ENCODE measurements at places on chromosomes 12 and 14.

DNA sequence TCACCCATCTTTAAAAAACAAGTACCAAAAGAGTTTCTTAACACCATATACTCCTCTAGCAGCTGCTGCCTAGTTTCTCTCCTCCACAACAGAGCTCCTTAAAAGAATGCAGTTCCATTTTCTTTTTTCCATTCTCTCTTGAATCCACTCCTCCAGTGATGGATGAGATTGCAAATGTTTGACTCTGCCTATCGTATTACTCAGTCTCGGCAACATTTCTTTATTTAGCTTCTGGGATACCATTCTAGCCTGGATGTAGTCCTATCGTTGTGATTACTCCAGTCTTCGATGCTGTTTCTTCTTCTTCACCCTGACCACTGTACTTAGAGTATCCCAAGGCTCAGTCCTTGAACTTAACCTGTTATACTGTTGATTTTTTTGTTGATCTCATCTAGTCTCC lies 30.8 kb downstream of the CAND1 start:
- no peak for DNase-seq

GRCh38 chr14:94102768-94103482 lies 7.6 kb upstream of the IFI27 start:
- no peak for DNase-seq

DNA sequence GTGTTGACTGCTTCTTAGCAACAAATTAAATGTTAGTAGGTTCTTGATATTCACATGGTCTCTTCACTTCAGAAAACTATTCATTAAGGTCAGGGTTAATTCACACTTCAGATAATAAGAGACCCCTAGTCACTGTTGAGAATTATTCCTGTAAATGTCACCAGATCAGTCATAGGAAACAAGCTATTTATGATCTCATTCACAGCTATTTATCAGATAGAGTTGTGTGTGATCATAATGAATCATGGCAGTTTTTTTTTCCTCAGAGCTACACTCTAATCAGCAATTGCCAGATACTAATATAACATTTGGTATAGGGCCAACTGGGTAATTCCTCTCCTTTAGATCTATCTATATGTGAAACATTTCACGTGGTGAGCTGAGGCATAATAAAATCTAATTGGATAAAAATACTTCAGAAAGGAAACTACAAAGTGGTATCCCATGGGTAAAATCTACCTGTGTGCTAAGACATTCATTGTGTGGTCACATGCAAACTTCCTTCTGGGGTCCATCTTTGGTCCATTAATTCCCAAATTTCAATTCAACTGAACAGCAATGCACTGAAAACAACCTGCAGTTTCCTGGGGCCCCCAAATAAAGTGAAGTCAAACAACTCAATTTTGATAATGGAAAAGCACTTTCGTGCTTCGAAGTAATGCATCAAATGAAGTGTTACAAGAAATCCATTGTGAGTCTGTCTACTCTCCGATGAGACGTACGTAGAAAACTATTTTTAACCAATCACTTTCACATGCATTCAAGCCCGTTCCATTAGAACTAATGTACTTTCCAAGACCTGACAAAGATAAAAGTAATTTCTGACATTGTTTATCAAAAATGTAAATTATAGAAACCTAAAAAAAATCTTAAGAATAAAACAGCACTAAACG lies 197.0 kb downstream of the ACSS3 start:
- DNase-seq = no peak

DNA sequence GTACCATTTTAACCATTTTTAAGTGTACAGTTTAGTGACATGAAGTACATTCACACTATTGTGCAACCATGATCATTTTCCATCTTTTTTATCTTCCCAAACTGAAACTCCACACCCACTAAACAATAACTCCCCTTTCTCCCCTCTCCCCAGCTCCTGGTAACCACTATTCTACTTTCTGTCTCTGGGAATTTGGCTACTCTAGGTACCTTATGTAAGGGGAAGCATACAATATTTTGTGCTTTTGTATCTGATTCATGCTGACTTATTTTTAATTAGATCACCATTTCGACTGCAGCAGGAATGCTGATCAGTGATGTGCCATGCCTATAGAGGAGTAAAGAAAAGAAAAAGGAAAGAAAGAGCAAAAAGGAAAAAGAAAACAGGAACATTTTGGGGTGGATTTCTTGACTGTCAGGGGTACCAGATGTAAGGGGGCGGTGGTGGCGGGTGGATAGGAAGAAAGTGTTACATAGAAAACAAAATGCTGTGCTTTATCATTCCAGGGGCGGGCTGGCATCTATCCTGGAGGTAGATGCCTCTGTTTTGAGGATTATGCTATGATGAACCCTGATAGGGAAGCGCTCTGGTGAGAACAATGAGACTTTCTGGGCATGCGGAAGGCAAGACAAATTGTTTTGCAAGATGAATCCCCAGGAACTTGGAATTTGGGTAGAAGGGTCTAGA lies 45.2 kb upstream of the CTDSP2 start:
- no peak for DNase-seq

DNA sequence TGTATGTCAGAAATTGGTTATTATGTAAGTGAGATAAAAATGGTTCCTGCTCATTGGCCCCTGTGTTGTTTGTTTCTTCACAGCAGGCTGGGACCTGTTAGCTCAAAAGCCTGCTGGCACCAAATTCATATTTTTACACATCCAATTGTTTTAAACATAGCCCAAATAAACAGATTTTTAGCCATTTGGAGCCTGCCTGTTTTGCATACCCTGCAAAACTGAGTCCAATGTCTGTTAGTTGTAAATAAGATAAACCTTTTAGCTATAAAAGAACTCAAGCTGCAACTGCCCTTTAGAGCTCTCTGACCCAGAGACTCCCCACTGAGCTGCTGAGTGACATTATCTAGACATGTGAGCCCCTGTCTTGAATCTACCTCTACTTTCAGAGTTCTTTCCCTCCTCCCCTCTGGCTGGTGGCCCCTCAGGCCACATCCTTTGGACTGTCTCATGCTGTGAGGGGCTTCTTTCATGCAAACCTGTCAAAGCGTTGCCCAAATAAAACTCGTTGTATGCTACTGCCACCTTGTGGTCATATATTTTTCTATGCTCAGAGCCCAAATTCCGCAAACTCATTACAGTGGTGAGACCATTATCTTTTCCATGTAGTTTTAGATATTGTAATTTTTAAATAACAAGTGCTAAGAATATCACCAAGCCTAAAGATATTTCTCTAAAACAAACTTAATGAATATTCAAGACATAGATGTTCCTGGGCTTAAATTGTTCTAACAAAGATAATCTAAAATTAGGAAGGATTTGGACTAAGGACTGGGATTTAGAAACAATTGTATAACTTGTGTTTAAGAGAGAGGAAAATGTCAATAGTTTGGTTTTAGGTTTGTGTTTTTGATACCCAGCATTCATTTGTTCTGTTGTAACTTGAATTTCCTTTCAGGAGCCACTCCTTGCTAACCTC lies 337.9 kb downstream of the AACS start:
- DNase-seq = peak; percentile 45

- DNase-seq = no peak
These were observed 29.0 kb upstream of the LUM start for GRCh38 chr12:91140026-91140931.

DNA sequence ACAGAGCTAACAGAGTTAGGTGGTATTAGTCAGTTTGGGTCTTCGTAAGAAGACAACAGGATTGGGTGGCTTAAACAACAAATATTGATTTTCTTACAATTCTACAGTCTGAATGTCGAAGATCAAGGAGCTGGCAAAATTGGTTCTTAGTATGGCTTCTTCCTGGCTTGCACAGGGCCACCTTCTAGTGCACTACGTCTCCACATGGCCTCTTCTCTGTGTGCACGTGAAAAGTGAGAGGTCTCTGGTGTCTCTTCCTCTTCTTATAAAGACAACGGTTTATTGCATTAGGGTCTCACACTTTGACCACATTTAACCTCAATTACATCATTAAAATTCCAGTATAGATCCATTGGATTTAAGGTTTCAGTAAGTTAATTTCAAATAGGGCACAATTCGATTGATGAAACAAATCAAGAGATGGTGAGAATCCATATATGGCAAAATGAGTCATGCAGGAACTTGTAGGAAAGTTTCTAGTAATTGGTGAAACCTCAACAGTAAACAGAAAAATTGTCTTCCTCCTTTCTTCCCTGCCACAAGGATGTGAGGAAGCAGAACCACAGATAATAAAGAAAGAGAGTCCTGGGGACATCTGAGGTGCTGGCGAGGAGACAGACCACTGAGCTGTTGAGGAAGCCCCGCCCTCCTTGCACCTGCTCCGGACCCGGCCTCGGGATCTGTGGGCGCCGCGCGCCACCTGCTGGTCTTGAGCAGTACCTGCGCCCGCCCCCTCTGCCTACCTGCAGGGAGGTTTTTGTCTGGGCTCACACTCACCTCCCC lies 846.7 kb downstream of the TMEM121 start:
- peak; percentile 82 for DNase-seq

DNA sequence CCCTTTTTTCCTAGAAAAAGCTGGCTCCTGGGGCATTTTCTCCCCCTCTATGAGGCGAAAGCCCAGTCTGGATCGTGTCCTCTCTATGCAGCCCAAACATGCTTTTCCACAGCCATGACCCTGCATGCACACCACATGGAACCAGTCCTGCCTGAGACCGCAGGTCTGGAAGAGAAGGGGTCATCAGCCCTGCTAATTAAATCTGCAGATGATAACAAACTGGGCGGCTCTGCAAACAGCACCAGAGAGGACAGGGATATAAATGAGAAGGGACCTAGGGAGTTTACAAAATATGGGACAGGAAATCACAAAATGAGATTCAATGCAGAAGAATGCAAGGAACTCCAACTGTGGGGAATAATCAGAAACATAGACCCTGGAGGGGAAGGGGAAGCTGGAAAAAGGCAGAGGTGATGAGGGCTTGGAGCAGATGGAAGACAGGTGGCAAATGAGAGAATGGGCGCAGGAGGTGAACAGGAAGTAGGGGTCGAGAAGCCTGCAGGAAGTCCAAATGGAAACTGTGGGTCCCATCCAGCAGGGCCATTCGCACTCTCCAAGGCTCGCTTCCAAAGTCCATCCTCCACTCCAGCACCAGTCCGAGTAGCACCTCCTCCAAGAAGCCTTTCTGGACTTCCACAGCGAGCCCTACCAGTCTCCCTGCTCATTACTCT lies 76.3 kb downstream of the ANO2 start:
- no peak for DNase-seq

Measured in HAP-1 (cell line).